Renal cortical epithelial cell (primary cell): ENCODE measurements at places on chromosomes 6 and 20. TPM values are rescaled to one million over a fixed set of nuclear protein-coding genes. Genes with fewer than 3 reads are reported as not detected.
A peak's percentile ranks its signal among the peaks of the same experiment; 100 is the strongest.

DNA sequence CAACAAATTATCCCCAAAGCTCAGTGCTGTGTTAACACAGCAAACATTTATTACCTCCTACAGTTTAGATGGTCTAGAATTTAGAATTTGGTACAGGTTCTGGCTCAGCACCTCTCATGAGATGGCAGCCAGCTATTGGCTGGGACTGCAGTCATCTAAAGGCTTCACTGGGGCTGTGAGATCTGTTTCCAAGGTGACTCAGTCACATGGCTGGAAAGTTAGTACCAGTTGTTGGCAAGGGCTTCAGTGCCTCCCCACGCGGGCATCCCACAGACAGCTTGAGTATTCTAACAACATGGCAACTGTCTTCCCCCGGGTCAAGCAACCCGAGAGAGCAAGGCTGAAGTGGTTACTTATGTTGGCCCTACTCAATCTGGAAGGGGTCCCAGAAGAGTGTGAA, 44.8 kb upstream of the F13A1 start:
- no peak for DNase-seq

- no peak for DNase-seq
Measured at GRCh38 chr6:101393829-101394251, 332 bp downstream of the GRIK2 start.

TRIM31 gene
- not detected in 2 replicates for total RNA-seq

C20orf202 gene
- total RNA-seq: 0.10 TPM in 1 of 2 replicates, not detected in the other

- DNase-seq: peak; percentile 75
Measured at GRCh38 chr20:35447082-35447789, 8.2 kb upstream of the CEP250 start.

DNA sequence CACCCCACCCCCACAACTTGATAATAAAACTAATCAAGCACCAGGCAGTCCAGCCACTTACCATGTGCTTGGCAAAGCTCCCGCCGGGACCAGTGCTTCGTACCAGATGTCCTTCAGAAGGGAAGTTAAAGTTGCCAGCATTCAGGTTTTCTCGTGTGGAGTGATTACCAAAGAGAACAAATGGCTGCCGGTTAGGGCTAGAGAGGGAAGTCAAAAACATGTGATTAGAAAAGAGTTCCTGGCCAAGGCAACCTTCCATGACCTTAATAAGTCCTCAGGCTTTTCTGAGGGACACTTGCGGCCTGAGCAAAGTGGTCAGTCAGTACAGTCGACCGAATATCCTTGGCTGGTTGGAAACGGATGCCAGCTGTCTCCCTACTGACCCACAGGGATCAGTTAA, 67.0 kb downstream of the DNAAF9 start:
- DNase-seq: no peak

- no peak for DNase-seq
Measured at GRCh38 chr20:1327827-1328679, 886 bp downstream of the SDCBP2 start.

GRCh38 chr6:36289281-36289878, 19.5 kb downstream of the PNPLA1 start:
- DNase-seq: peak; percentile 34

DNA sequence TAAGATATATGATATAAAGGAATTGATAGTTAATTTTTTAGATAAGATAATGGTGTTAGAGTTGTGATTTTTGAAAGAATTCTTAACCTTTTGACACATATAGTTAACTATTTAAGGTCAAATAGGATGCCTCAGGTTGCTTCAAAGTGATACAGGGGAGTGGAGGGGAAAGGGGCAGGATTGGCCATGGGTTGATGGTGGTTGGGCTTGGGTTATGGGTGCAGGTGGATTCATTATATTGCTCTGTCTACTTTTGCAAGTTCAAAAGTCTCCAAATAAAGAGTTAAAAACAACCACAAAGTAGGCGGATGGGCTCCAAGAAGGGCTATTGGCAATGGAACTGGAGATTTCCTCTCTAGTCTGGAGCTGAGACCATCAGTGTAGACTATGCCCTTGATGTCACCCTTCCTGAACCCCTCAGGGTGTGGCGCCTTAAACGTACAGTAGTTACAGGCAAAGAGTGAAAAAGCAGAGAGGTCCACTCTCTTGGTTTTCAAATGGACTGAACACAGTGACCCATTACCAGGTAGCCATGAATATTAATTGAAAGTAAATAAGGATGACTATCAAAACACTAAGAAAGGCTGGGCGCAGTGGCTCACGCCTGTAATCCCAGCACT, 81.2 kb downstream of the PTPN1 start:
- no peak for DNase-seq

DNA sequence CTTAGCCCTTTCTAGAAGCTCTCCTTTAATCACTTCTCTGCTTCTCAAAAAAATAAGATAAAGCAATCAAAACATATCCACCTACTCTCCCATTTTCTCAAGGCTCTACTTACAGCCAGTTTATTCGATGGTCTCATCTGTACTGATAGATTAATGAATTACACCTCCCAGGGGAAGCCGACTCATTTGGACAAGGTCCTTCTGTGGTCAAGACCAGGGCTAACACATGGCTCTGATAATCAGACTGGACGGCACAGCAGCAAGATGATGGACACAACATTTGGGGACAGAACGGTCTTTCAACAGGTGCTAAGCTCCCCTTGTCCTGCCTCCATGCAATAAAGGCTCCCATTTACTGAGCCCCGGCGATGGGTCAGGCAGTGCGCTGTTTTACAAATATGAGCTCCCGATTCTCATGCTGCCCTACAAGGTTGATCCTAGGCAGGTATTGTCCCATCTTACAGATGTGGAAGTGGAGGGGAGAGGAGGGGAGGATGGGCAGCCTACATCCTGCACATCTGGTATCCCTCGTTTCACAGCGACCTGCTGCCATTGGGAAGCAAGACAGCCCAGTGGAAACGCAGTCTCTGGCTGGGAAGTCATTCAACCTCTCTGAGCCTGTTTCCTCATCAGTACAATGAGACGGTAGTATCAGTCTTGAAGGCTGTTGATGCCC, 15.7 kb downstream of the CPNE5 start:
- no peak for DNase-seq

MYCT1 gene
- 0.15 and 0.52 TPM in 2 replicates for total RNA-seq

- no peak for DNase-seq
Measured at GRCh38 chr20:57317316-57317788, 12.3 kb upstream of the SPO11 start.

- no peak for DNase-seq
Measured at GRCh38 chr20:32523613-32524213, 61.4 kb downstream of the NOL4L start.

RARS2 gene
- total RNA-seq: 46.1 and 54.2 TPM in 2 replicates

DNA sequence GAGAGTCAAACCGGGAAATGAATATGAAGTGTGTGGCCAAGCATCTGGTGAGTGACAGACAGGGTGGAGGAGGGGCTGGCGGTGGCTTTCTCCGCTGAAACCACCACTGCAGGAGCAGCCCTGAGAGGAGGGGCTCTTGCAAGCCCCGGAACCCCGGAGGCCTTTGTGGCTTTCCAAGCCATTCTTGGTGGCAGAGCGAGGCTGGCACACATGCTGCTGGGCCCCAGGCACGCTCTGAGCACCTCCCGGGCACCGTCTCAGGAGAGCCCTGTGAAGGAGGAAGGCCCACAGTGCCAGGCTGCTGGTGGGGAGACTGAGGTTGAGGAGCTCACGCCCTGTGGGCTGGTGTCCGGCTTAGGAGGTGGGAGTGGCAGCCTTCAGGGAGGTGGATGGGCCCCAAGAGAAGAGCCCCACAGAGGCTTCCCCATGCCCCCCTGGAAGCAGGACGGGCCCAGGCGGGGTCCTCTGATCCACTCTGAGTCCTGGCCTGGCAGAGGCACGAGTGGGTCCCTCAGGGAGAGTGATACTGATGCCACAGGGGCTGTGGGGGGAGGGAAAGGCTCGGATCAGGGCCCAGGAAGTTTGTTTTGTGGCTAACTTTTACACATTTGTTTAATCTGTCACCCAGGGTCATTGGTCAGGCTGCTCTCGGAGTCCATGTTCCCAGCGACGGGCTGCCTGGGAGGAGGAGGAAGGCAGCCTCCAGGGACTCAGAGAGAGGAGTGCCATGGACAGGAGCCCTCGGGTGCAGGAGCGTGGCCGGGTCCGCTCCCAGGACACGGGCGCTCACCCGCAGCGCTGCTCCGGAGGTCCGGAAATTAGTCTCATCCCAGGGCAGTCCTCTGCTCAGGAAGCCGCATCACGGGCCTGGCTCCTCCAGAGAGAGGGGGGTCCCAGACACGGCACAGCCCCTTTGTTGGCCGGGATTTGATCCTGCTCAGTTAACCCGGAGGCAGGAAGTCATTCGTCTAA, 170.7 kb downstream of the ERMARD start:
- no peak for DNase-seq

TREML4 gene
- total RNA-seq: not detected in 2 replicates

GRCh38 chr6:157456524-157456829, 75.5 kb downstream of the ZDHHC14 start:
- DNase-seq: no peak

UBE2C gene
- total RNA-seq: 0.75 and 16.7 TPM in 2 replicates

DNA sequence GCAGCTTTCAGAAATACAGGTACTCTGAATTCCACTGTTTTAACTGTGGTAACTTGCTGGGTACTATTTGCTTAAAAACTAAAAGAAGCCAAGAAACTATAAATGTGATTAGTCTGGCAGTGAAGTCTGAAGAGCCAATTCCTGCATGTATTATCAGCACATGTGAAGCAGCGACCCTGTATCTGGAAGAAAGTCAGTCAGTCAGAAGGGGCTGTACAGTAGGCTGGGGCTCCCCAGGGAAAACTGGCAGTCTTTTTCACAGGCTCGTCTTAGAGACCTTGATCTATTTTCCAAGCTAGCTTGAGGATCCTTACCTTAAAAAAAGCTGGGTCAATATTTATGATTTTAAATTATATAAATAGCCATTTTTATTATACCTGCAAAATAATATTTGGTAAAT, 104.9 kb downstream of the PDSS2 start:
- no peak for DNase-seq

CAGE1 gene
- total RNA-seq: 0.17 TPM in 1 of 2 replicates, not detected in the other

DNA sequence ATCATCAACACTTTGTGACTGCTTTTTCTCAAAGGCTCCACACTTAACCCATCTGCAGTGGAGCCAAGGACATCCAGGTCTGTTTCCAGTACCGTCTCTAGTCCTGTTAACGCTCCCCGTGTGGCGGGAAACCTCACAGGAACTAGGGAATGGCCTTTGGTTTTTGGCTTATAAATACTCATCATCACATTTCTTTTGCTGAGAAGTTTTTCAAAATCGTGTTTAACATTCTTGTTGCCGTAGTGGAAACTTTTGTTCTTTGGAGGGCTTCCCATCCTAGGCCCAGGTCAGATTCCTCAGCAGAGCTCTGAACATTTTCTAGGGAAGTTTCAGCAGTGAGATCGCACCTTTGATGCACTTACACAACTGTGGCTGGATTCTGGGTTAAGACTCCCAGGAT, 24.6 kb downstream of the DAAM2 start:
- DNase-seq: no peak

- DNase-seq: peak; percentile 58
Measured at GRCh38 chr6:122770835-122771601, 8.5 kb upstream of the FABP7 start.

GRCh38 chr20:31606804-31607639, 1.9 kb downstream of the ID1 start:
- DNase-seq: peak; percentile 63

DNA sequence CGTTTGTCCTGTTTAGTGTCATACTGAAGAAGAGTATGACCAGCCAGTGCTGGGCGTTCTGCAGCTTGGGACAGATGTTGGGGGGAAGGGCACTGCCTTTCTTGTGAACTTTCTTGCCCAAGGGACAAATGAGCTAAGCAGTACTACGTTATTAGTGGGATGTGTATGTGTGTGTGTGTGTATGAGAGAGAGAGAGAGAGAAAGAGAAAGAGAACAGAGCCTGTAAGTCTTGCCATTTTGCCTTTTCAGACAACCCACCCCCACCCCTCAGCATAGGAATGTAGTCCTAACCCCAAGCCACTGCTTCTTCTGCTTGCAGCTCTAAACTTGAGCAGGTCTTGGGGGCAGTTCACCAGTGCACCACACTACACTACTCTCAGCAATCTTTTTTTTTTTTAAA, 45.5 kb downstream of the E2F3 start:
- no peak for DNase-seq

DNA sequence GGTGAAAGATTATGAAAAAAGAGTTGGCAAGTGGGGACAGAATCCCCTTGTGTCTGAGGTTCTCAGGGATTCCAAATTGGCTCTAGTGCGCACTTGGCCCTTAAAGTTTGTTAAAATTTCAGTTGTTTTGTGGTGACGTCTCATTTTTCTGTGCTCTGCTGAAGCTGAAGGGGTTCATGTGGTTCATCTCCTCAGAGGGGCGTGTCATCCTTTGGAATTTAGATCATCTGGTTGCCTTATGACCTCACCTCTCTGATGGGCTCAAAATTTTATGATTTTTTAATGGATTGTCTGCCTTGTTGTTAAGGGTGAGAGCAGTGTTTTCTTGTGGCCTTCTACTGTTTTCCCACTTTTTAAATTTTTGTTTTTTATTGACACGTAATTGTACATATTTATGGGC, 20.3 kb downstream of the CYB5R4 start:
- DNase-seq: no peak

HLA-DPA1 gene
- 7.0 and 9.7 TPM in 2 replicates for total RNA-seq

- no peak for DNase-seq
Measured at GRCh38 chr20:37562695-37563480, 35.2 kb upstream of the BLCAP start.

WFDC2 gene
- total RNA-seq: 1.6 and 25.0 TPM in 2 replicates

SULF2 gene
- 27.1 and 217 TPM in 2 replicates for total RNA-seq

DNA sequence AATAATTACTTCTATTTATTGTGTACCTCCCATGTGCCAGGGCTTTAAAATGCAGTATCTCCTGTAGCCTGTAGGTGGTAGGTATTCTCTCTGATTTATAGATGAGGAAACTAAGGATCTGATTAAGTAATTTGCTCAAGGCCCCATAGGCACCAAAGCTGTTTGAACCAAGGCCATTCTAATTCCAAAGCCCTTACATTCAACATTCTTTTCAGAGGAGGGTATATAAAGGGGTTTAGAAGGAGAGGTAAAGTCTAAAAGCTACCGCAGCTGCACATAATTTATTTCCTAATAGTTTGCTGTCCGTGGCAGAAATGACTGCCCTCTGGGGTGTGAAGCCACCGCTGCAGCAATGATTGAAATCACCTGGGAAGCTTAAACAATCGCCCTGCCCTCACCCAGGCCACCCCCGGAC, 95.0 kb upstream of the FAM8A1 start:
- DNase-seq: peak; percentile 37

GRCh38 chr6:148578489-148578814, 168.4 kb upstream of the UST start:
- DNase-seq: no peak

- DNase-seq: no peak
Measured at GRCh38 chr6:136146130-136146529, 104.0 kb downstream of the MTFR2 start.

MYLK4 gene
- 0.52 and 1.0 TPM in 2 replicates for total RNA-seq

DNA sequence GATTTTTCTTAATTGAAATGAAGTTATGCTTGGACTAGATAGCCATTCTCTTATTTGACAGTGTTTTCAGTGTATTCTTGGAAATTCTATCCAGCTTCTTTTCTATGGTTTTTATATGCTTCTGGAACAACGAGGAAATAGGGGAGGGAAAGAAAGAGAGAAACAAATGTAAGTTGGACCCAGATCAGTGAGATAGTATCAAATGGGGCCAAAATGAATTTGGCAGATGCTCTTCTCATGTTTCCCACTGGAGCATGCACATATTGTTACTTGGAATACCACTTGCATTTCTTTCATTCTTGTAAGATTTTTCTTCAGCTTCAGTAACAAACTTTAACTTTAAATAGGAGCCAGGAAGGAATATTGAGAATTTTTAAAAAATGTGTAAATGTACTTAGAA, 312.3 kb downstream of the PRL start:
- no peak for DNase-seq
